Stimulated activated naive CD8-positive, alpha-beta T cell treated with anti-CD3 and anti-CD28 coated beads, Interleukin-15, amount 100 ng/mL, for 72 hours (primary cell): ENCODE measurements at places on chromosomes 16 and 17.

DNA sequence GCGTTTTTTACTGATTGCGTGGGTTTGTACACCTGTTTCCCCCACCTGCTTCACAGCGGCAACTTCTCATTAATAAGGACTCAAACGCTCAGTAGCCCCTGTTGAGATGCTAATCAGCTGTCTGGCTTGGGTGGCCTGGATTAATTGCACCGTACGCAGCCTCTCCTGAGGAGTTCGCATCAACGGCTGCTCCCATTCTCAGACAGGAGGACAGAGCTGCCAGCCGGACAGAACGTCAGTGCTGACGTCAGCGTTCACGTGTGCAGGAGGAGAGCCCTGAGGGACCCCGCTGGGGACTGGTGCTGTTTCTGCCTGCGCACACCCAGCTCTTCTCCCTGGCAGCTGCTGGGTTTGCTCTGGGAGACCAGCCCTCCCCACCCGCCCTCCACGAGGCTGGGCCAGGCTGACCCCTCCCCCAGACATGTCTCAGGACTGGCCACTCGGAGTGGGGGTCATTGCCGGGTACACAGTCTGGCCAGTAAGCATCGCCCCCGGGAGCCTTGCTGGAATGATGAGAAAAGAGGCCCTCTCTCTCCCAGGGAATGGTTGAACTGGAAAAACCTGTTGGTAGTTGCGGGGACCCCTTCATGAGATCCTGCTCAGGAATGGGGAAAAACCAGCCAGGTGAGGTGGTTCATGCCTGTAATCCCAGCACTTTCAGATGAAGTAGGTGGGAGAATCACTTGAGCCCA lies 5.7 kb upstream of the BANP start:
- DNase-seq: peak; percentile 36

DNA sequence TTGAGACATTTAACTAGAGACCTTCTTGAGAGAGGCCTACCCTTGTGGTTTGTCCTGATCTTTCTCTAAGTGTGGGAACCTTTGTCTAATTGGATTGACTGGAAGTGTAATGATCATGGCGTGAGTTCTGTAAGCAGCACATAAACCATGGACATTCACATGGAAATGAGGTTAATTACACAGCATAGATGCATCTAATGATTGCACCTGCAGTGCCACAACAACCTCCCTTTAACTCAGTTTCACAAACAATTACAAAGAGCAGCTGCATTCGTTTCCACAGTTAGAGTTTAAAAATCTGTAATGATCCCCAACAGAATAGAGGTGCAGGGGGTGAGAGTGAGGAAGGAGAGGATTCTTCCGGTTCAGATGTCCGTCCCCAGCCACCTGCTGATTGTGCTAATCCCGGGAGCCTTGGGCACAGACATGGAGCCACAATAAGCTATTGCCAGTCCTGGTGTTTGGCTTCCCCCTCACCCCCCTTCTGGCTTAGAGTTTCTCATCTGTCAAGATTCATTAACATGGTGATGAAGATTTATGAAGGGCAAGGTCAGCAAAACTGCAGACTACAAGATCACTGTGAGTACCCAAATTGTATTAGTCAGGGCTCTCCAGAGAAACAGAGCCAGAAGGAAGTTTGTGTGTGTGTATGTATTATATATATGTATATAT lies 659.2 kb upstream of the SOX9 start:
- DNase-seq: no peak

DNA sequence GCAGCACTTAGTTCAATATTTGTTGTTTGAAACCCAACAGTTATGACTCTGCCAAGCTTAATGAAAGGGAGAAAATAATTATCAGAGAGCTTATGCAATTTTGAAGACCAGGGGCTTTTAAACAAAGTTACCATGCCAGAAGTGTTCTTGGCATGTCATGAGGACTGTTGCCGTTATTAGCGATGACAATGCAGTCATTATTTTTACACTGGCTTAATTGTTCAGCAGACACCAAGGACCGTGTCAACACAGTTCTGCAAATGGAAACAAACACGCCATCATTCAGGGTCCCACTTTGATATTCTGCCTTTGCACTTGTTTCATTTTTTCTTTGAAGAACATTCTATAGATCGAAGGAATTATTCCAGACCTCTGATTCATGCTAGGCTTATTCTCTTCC lies 518.5 kb downstream of the CDH13 start:
- DNase-seq: no peak

GRCh38 chr16:15043344-15043743 lies 12.5 kb downstream of the NTAN1 start:
- no peak for DNase-seq

DNA sequence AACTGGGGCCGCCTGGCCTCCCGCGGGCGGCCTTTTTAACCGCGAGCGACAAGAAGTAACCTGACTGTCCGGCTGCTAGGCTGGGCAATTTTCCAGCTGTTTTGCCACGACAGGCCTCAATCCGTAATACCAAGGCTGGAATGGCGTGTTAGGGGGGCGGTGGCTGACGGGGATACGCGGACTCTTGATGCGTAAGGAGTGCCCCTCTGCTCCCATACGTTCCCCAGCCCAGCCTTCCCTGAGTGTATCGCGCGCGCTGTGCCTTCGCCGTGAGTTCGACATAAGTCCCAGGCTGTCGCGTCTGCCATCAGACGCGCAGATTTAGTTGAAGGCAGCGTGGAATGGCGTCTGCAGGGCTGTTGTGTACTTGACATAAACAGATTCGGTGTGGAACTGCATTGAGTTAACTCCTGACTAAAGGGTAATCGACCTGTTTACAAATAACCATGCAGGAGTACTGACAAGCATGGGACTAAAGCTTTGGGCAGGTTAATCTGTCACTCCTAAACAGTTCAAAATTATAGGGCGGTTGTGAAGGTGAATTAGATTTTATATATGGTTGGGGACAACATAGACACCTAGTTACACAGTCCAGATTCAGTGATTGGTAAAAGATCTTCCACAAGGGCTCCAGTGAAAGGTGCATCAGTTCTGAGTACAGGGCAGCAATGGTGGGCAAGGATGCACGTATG lies 16.6 kb upstream of the ERN1 start:
- peak; percentile 55 for DNase-seq

- no peak for DNase-seq
These were observed 143.8 kb upstream of the RPL38 start for GRCh38 chr17:74059479-74060240.

GRCh38 chr17:65434878-65435277 lies 126.6 kb downstream of the AXIN2 start:
- DNase-seq: no peak

DNA sequence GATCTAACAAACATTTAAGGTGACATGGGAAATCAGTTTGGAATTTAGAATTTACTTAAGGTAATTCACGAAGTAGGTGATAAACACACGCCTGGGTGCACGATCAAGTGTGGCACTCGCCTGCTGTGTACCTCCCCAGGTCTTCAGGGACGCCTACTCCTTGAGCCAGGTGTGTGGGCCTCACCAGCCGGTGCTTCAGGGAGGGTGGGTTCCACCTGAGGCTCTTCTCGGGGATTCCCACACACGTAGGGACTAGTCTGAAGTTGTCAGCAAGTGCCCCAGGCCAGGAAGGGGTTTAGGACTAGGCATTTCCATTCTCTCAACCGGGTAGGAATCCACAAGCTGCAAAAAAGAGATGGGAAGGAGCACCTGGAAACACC lies 9.8 kb upstream of the NAT9 start:
- DNase-seq: no peak

- no peak for DNase-seq
These were observed 2.8 kb downstream of the RAPGEFL1 start for GRCh38 chr17:40179923-40180659.

- DNase-seq: no peak
These were observed 72.1 kb downstream of the JPH3 start for GRCh38 chr16:87674419-87674818.

- no peak for DNase-seq
These were observed 19.8 kb upstream of the FAM83G start for GRCh38 chr17:19024101-19025078.

DNA sequence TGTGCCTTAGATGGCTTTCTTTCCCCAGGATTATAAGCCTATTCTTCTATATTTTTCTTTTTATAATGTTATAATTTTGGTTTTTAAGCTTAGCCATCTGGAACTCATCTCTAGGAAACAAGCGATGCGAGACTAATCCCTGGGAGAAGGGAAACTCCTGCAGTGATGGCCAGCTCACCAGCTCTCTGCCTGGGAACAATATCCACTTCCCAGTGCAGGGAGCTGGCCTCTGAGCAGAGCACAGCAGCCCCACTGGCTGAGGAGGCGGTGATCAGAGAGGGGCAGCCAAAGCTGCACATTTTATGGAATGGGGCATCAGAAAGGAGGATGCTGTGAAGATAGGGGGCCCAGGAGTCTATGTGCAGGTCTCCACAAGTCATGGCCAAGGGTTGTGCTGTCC lies 183.3 kb downstream of the LGALS9B start:
- no peak for DNase-seq

DNA sequence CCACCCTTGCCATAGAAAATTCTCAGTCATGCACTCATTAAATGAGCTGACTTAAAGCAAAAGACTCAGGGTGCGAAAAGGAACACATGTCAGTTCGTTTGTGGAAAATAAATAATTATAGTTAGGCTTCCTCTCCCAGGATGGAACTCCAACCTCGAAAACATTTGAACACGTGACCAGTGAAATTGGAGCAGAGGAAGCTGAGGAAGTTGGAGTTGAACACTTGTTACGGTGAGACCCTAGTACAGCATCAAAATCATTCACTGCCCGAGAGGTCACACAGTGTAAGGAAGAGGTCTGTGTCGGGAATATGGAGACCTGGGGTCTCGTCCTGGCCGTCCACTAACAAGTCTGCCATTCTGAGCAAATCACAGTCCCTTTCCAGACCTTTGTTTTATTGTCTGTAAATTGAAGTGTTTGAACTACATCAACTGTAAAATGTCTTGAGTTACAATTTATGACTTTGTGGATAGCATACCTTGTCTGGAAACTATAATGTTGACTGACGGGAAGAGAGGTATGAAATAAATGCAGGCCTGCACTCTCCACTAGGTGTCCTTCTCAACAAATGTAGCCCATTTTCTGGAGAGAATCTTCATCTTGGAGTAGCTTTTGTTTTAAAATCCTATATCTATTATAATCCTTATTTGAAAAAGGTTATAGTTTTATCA lies 7.7 kb downstream of the PSMD7 start:
- no peak for DNase-seq

DNA sequence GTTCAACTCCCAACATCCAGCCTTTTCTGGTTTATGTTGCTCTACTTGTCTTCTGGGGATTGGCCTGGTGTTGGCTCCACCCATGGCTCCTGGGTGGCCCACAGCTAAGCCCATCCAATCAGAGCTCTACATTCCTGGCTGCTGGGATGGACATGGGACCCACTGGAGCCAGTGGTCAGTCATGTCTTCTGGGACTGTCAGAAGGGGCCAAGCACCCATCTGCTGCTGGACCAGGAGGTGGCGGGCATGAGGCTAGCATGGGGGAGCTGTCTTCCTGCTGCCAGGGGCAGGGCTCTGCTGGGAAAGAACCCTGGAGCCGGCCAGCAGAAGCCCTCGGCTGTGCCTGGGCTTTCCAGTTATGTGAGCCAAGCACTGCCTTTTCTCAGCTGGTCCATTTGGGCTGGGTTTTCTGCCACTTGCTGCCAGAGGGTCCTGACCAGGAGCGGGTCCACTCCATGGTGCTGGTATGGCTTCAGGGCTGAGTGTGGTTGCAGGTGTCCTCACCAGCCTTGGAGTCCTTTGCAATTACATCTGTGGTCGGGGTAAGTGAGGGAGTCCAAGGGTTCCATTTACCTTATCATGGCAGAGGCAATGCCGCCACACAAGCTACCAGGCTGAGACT lies 17.4 kb upstream of the ZNF469 start:
- no peak for DNase-seq

DNA sequence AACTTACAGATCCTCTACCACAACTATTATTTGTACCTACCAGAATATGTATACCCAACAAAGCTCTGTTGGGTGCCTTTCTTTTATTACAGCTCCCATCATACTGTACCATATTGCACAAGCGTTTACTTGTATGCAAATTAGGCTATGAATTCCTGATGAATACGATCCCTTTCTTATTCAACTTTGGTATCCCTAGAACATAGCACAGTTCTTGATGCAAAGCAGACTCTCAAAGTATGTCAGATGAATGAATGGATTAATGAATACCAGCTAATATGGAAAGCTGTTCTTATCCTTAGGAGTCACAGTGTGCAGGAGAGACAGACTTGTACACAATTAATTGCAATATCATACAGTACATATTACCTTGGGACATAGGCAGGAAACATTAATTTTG lies 79.7 kb upstream of the NACA2 start:
- DNase-seq: no peak

- no peak for DNase-seq
These were observed 29.5 kb upstream of the MED9 start for GRCh38 chr17:17447264-17447663.

- DNase-seq: peak; percentile 21
These were observed 38.2 kb upstream of the PIRT start for GRCh38 chr17:10875984-10876555.

DNA sequence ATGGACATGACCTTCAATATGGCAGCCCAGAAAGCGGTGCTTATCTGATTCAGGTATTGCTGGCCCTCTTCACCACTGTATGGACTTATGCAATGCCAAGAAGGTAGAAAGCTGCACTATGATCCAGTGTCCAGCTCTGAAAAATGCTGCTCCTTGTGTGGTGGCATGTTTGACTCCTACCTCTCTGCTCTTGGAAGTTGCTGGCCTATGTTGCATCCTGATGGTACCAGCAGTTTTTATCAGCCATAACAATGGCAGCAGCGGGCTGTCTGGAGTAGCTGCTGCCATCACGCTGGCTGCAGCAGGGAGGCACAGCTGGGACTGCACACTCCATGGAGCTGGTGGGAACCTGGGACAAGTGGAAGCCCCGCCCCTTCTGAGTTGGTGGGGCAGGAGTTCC lies 53.1 kb upstream of the MED9 start:
- no peak for DNase-seq

DNA sequence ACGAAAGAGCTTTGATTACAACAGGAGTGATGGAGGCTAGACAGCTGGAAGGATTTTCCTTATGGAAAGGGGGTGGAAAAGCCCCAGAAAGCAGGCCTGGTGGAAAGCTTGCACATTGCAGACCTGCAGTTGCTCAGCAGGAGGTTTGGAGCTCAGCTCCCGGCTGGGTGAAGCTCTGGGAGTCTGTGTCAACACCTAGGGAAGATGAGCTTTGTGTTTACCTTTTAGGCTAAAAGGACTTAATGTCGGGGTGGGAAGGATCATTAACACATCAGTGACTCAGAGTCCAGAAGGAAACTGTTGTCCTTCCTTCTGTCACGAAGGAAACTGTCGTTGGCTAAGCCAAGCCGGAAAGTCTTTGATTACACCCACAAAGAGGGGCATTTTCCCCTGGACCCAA lies 48.2 kb downstream of the RAP1GAP2 start:
- no peak for DNase-seq

- peak; percentile 85 for DNase-seq
These were observed 3.7 kb downstream of the SLC52A1 start for GRCh38 chr17:5031365-5032082.

- no peak for DNase-seq
These were observed 5.5 kb downstream of the CBFB start for GRCh38 chr16:67034487-67034886.

DNA sequence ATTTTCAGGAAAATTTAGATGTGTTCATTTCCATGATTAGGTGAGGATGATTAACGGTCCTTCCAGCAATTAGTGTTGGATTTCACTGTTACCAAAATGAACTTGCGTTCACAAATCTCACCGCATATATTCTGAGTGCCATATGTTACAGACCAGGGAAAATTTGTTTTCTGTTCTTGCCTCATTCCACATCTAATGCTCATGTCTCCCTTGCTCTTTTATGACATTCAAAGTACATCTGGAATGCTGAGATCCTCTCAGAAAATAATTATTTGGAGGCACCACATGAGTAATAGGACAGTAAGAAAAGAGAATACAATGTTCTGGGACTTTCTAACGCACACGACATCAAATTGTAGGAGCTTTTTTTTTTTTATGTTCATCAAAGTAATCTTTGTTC lies 406.5 kb downstream of the SHISA9 start:
- DNase-seq: no peak
